ENCODE measurements at places on chromosomes 12 and 14.

DNA sequence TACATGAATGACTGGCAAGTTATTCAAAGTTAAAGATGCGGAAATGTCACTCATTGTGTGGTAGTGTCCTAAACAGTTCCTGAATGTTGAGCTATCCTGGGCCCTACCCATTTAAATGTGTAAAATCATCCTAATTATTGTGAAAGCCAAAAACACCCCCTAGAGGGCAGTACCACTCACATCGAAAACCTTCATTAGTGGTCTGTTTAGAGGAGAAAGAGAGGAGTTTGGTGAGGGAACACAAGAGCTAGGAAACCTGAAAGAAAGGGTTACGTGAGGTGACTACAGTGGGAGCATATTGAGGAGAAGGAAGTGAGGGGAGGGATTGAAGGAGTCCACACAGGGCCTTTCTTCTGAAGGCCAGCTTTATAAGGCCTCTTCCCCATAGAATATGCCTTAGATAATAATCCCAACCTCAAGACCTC is 2.5 kb upstream of the TEP1 start:
- no peak for DNase-seq

DNA sequence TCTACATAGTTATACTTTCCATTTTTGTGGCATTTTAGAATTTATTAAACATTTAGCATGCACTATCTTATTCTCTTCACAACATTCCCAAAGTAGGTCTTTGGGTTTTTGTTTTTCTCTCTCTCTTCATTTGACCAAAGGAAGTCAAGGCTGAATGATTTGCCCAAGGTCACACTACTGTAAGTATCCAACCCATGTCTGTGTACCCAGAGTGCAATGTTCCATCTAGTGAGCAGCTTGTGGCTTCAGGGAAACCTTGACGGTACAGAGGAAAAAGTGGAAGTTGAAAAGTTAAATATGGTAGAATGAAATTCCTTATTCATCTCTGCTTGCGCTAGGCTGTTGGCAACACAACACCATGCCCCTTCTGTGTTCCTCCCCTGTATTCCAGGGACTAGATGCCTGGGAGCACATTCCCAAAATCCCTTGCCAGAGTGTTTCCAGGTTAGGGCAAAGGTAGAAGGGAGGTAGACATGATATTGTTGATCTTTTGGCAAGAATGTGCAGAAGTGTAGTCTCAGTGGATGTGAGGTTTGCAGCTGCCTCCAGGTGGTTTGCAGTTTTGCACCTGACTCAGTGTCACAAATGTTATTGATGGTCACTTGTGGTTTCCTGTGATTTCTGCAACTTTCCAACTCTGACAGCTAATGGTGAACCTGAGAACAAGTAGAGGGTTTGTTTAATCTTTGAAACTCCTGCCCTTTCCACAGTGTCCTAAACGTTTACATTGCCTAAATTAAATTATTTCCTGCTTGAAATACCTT is 196.7 kb downstream of the RMST start:
- no peak for DNase-seq

- DNase-seq = no peak
Observed at GRCh38 chr14:55803873-55804553, 224.0 kb downstream of the KTN1 start.

- DNase-seq = no peak
Observed at GRCh38 chr12:120972870-120973543, 5.3 kb upstream of the HNF1A start.

DNA sequence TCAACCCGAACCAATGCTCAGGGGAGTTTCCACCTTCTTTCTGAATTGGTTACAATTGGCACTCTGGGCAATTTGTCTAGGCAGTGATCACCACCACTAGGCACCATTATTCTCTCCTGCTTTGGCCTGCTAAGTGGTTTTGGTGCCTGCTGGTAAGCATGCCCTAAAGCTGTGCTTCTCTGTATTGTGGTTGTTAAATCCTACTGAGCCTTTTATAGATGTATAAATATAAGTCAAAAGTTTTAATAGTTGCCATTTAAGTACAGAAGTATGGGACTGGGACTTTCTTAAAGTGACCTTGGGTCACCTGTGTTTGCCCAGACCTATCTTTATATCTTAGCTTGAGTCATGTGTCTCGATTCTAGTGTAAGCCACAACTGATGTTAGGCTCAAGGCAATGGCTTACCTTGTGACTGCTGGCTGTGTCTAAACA is 475.9 kb downstream of the SLC16A7 start:
- DNase-seq = no peak
